Retina (tissue), 1 donor: ENCODE measurements at places on chromosomes 2 and 18.
A peak's percentile ranks its signal among the peaks of the same experiment; 100 is the strongest.

DNA sequence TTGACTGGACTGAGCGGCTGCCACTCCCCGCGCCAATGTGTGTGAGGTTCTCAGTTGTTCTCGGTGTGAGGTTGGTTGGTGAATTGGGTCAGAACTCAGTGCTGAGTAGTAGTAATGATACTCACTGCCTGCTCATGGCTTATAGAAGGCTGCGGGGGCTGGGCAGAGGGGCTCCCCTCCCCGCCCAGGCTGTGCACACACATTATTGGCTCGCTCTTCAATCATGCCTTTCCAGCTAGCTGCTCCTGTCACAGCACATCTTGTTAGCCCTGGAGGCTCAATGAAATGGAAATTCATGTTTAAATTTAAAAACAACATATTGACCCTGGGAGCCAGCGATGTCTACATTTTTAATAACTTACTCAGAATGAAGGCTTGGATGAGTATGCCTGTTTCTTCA lies 152.8 kb downstream of the CELF4 start:
- DNase-seq: peak; percentile 84

DNA sequence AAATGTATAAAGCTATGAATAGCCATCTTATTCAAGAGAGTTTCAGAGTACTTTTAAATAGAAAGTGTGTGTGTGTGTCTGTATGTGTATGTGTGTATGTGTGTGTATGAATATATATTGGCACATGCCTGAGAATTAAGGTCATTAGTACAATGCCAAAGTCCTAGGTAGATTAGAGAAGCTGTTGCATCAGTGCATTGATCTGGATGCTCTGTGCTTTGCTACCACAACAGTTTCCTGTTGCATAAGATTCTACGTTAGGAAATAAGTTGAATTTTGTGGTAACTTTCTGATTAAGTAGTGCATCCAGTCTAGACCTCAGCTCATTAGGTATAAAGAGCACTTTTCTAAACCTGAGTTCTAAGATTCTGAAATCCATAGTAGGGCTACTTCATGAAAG lies 1102.8 kb upstream of the KLHL29 start:
- DNase-seq: no peak

GRCh38 chr2:81545626-81546025 lies 1241.1 kb upstream of the LRRTM1 start:
- no peak for DNase-seq

DNA sequence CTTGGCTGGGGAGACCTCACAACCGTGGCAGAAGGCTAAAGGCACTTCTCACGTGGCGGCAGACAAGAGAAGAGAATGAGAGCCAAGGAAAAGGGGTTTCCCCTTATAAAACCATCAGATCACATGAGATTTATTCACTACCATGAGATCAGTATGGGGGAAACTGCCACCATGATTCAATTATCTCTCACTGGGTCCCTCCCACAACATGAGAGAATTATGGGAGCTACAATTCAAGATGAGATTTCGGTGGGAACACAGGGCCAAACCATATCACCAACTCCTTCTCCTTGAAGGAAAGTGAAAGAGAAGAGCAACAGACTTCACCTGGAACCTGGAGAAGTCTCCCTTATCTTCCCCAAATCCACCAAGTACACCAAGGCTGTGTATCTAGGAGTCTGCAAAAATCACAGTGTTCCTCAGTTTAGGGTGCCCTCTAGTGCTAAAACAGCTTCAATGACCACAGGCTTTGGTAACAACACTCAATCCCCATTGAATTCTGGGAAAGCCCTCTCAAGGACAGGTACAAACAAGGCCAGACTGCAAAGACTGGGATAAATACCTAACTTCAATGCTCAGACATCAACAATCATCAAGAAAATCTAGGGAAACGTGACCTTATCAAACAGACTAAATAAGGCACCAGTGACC lies 148.8 kb upstream of the SRD5A2 start:
- no peak for DNase-seq

- no peak for DNase-seq
Measured at GRCh38 chr18:5961097-5961827, 65.9 kb upstream of the TMEM200C start.

GRCh38 chr2:128724547-128724946 lies 405.9 kb upstream of the HS6ST1 start:
- no peak for DNase-seq

- DNase-seq: no peak
Measured at GRCh38 chr18:76712511-76713140, 109.7 kb upstream of the ZNF236 start.

DNA sequence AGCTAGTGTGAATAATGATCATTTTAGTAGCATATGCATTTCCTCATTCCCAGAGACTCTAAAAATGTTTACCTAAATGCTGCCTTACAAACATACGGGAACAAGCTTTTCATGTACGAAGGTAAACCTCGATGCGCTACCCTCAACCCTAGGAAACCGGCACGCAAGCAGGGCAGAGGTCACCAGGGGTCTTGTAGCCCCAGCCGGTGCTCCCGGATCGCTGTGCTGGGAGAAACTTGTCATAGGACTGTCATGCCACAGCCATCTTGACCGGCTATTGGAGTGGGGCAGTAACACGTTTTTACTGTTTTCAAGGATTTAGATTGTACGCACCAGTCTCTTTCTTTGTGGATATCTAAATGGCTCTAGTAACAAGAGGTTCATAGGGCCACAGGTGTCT lies 34.8 kb upstream of the NFATC1 start:
- DNase-seq: no peak

- no peak for DNase-seq
Measured at GRCh38 chr2:113850687-113851086, 39.2 kb upstream of the ACTR3 start.

GRCh38 chr2:228039752-228040534 lies 141.5 kb downstream of the SPHKAP start:
- peak; percentile 36 for DNase-seq

- DNase-seq: no peak
Measured at GRCh38 chr2:42769583-42770287, 5.8 kb upstream of the OXER1 start.

GRCh38 chr2:197128126-197128525 lies 182.5 kb downstream of the ANKRD44 start:
- DNase-seq: no peak

DNA sequence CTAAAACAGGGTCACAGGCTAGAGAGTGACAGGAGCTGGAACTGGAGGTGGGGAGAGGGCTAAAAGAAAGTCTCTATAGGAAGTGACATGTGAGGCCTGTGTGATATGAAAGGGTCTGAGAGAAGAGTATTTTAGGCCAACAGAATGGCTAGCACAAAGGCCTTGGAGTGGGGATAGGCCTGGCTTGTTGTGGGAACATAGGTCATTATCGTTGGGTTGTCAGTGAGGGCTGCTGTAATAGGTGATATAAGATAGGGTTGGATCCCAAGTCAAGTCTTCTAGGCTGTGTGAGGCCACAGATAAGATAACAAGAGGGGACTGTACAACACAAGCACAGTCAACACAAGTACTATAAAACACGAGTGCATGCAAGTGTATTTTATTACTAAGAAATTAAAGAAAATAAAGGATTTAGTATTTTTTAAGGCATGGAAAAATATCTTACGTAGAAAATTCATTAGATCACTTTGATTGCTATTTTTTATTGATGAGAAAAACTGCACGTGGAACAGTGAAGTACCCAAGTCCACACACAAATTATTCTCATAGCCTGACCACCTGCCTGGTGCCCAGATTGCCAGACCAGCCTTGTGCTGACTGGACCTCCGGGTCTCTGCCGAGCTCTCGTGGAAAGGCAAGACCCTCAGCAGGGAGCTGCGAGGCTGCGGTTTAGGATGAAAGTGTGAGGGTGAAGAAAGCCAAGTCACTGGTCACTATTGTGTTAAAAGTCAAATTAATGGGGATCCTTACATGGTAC lies 14.1 kb downstream of the LTBP1 start:
- no peak for DNase-seq

- no peak for DNase-seq
Measured at GRCh38 chr18:25734336-25734735, 356.1 kb downstream of the SS18 start.

DNA sequence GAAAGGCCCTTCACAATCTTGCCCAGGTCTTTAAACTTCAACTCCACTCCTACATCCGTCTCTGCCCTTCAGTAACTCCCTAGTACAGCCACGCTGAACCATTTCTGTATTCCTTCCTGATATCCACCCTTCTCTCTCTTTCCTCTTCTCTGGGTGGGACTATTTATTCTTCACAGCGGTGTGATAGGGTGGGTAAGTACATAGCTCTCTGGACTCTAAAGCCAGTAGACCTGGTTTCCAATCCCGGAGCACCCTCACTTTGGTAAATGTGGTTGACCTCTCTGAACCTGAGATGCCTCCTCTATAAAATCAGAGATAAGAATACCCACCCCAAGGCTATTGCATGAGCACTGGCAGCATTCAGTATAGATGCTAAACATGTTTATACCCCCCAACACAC lies 86.7 kb downstream of the ATL2 start:
- no peak for DNase-seq

- DNase-seq: no peak
Measured at GRCh38 chr18:37317486-37317885, 248.1 kb downstream of the CELF4 start.

DNA sequence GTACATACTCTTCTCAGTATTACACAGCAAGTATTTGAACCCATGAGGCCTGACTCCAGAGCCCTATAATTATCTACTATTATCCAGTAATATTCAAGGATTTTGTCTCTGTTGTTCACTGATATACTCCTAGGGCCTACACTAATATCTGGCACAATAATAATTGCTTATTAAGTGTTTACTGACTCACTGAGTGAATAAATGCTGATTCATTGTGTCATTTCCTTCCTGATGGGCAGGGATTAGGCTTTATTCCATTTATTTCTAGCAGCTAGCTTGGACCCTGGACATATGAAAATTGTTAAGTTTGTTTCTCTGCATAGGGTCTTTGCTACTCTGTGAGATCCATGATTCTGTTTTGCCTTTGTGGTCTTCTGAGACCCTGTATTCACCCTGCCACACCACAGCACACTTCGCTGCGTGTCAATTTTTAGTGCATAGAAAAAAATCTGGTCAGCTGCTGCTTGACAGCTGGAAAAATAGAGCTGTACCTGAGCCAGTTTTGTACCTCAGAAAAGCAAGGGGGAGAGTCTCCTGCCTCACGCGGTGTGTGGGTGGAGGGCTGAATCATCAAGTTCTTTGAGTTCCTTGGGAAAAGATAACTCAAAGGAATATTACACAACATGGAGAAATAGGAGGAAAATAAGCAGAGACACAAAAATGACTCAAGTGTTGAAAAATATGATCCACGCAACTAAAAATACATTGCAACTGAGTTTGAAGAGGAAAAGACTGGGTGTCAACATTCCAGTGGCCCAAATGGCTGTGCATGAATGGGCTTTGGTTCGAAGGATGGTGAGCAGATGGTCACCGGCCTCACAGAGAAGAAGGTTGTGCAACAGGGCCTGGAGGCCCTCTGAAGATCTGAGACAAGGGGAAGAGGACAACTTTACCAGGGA lies 18.9 kb upstream of the DPP4 start:
- DNase-seq: no peak

- no peak for DNase-seq
Measured at GRCh38 chr2:4693266-4693665, 989.9 kb downstream of the DCDC2C start.

GRCh38 chr18:21342372-21342771 lies 100.3 kb downstream of the GREB1L start:
- no peak for DNase-seq

DNA sequence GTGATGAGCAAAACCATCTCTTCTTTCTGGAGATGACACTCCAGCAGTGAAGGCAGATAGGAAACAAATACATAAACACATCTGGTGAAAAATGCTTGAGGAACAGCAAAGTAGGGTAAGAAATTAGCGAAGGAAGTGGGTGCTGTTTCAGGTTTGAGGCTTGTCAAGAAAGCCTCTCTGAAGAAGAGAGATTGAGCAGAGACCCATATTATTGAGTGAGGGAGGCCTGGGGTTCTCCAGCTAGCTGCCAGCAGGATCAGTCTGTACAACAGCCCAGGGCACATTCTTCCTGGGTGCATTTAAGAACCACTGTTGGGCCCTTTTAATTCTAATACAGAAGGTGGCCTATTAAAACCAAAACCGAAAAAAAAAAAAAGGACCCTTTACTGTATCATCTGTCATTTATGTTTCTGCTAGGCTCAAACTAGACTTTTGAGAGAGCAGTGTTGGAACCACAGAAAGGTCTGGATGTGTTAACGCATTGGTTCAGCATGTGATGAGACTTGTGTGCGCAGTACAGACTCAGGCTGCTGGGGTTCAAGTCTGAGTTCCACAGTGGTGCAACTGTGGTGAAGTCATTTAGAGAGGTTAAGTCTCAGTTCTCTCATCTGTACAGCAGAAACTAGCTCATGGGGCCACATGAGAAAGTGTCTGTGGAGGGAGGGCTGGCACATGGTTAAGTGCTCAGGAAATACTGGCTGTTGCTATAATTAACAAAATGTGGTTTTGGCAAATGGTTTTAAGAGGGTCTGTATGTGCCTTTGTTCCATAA lies 28.9 kb downstream of the MGAT5 start:
- no peak for DNase-seq

- no peak for DNase-seq
Measured at GRCh38 chr2:62568983-62569837, 63.2 kb upstream of the TMEM17 start.

DNA sequence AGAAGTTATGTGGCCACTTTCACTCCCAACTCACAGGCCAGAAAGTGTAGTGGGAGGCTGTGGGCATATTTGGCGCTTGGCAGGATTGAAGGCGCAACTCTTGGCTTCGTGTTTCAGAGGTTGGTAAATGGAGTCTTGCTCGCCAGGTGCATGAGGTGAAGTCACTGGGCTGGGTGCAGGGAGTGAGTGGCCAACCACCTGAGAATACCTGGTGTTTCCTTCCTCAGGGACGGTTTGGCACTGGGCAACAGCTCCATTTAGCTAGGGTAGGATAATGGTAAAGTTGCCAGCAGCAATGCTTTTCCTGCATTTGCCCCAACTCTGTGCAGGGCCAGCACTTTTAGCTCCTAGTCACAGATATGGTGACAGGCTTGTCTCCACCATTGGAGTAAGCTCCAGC lies 115.9 kb downstream of the AGAP1 start:
- DNase-seq: no peak

GRCh38 chr18:65659312-65659711 lies 91.5 kb upstream of the CDH7 start:
- no peak for DNase-seq

- no peak for DNase-seq
Measured at GRCh38 chr2:47950340-47951301, 44.3 kb upstream of the FBXO11 start.

DNA sequence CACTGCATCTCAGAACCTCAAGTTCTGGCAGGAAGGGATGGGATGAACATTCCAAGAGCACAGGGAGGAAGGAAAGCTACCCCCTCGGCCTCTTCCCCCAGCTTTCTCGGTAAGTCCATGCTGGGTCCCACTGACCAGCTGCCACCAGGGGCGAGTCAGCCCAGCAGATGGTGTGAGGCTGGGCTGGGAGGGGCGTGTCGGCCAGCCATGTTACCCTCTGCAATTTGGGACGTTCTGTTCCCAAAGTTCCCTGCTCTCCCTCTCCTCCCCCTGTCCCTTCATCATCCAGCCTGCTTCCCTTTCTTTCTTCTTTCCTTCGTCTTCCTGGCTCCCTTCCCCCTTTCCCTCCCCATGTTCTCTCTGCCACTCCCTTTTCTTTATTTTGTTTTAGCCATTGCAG lies 74.3 kb upstream of the TNP1 start:
- no peak for DNase-seq
